ENCODE measurements at places on chromosomes 6 and 20.

- no peak for DNase-seq
Observed at GRCh38 chr20:2103461-2104153, 2.0 kb downstream of the STK35 start.

- peak; percentile 80 for DNase-seq
Observed at GRCh38 chr6:26031151-26031594, 56.1 kb upstream of the HFE start.

DNA sequence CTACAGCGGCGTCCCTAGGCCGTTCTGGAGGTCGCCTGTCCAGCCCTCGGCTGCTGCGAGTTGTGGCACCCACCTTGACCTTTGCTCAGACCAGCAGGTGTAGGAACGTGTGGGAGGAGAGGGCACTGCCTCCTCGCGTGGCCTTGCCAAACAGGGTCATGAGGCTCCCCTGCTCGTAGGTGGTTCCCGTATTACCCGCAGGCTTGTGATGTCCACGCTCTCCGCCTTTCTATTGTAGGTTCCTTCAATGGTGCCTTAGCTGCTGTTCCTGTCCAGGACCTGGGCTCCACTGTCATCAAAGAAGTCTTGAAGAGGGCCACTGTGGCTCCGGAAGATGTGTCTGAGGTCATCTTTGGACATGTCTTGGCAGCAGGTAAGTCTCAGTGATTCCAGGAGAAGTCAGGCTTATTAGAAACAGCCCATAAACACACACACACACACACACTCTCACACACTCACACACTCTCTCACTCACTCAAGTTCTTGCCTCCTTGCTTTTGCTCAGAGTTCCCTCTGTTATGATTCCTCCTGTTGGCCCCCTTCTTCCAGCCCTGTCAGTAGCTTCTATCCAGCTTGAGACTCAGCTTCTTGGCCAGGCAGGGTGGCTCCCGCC is 942 bp downstream of the ACAT2 start:
- DNase-seq = no peak

- no peak for DNase-seq
Observed at GRCh38 chr6:15524861-15525401, 137.9 kb downstream of the DTNBP1 start.

GRCh38 chr6:116386581-116387299 is 16.0 kb downstream of the DSE start:
- peak; percentile 78 for DNase-seq

GRCh38 chr20:39039261-39039660 is 77.1 kb downstream of the DHX35 start:
- no peak for DNase-seq

GRCh38 chr6:52984247-52984646 is 10.8 kb downstream of the GSTA4 start:
- DNase-seq = peak; percentile 72

DNA sequence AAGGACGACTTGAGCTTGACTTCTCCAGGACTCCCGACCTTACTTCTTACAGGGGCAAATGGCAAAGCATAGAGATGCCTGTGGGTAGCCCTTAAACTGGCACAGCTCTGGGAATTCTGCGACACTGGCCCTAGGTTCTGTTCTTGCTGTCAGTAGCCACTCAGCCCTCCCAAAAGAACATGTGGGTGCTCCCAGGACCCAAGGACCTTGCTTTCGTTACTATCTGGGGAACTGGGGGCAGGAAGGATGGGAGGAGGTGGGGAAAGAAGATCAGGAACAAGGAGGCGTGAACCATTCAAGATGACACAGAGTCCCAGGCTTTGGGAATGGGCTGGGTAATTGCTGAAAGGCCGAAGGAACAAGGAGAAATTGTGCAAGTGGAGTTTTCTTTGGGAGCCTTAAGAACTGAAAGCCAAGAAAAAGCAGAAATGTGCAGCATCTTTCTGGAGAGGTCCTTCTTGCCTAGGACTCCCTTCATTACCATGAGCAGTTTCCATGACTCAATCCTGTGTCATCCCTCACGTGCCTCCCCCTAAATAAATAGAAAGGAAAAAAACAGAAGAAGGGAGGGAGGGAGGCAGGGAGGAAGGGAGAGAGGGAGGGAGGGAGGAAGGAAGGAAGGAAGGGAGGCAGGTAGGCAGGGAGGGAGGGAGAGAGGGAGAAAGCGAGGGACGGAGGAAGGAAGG is 284.6 kb upstream of the FOXQ1 start:
- peak; percentile 89 for DNase-seq

DNA sequence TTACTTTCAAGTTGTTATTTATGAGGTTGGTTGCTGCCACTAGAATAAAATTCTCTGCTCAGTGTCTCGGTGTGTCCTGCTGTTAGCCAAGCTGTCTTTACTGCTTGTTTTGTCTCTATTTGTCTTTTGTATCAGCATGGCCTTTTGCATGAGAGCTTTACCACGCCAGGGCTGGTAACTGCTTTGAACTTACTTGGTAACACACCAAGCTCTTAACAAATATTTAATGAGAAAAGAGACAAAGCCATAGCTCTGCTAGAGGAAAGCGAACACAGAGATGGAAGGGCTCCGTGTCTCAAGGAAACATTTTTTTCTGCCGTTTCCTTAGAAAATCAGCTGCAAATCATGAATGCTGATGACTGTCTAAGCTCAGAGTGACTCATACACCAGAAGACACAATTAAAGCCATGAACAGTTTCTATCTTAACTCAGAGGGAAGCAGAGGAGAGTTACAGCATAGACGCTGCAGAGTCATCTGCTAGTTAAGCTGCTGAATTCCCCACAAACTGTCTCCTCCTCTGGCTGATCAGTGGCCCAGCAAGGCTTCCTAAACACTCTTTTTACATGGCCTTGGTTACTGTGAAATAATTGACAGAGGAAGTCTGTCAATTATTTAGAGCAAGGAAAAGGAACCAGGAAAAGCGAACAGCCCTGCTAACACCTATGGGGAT is 44.8 kb downstream of the AGPAT4 start:
- peak; percentile 91 for DNase-seq

- DNase-seq = no peak
Observed at GRCh38 chr20:39105551-39105950, 143.4 kb downstream of the DHX35 start.

GRCh38 chr6:44805238-44805846 is 417.8 kb downstream of the CDC5L start:
- no peak for DNase-seq

DNA sequence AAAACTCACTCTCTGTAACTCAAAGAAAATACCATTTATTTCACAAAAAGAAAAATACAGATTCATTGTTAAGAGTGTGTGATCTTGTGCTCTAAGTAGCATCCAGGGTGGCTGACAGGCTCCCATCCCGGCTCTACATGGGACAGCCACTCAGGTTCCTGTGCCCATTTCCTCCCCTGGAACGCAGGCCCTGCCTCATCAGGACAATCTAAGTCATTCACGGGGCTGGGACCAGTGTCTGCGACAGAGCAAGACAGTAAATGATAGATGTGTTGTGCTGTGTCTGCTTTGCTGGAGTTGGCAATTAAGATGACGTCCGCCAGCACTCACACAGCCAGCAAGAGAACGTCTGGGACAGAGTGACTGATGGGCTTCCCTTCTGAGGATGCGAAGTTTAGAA is 6.9 kb upstream of the FAM209A start:
- DNase-seq = no peak

GRCh38 chr6:148973538-148974208 is 226.8 kb downstream of the UST start:
- DNase-seq = peak; percentile 27

DNA sequence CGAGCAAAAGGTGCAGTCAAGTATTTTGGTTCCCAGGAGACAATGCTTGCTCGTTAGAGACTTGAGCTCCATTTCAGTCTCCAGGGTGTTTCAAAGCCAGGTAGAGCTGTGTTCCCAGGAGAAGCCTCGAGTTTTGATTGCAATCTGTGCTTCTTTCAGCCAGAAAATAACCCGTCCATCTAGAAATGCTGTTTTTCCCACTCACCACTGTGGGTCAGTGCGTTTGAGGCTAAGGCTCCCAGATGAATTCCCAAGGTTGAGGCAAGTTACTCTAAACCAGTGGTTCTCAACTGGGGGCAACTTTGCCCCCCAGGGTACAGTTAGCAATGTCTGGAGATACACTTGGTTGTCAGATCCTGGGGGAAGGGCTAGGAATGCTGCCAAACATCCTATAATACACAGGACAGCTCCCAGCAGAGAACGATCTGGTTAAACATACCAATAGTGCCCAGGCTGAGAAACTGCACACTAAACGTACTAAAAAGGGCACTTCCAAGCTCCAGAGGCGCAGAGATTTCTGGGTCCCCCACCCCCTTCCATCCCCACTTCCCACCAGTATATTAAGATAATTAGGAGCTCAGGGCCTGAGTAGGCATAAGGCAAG is 13.8 kb downstream of the BMP7 start:
- no peak for DNase-seq

DNA sequence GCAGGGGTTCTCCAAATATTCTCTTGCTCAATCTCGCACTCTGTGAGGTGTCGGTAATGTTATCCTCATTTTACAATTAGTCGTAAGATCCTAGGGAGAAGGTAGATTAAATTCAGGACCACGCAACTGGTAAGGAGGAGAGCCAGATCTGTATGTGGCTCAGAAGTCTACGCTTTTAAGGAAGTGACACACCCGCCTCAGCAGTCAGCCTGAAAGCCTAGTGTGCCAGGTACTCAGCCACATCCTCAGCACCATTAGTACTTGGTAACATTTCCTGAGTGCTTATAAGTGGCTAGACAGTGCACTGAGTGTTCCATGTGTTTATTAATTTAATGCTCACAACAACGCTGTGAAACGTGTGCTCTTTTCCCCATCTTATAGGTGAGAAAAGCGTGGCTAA is 63.7 kb downstream of the DHX35 start:
- no peak for DNase-seq
